ENCODE measurements at places on chromosomes 5 and 9.

GRCh38 chr9:16310278-16311110 lies 560.0 kb downstream of the BNC2 start:
- no peak for DNase-seq

DNA sequence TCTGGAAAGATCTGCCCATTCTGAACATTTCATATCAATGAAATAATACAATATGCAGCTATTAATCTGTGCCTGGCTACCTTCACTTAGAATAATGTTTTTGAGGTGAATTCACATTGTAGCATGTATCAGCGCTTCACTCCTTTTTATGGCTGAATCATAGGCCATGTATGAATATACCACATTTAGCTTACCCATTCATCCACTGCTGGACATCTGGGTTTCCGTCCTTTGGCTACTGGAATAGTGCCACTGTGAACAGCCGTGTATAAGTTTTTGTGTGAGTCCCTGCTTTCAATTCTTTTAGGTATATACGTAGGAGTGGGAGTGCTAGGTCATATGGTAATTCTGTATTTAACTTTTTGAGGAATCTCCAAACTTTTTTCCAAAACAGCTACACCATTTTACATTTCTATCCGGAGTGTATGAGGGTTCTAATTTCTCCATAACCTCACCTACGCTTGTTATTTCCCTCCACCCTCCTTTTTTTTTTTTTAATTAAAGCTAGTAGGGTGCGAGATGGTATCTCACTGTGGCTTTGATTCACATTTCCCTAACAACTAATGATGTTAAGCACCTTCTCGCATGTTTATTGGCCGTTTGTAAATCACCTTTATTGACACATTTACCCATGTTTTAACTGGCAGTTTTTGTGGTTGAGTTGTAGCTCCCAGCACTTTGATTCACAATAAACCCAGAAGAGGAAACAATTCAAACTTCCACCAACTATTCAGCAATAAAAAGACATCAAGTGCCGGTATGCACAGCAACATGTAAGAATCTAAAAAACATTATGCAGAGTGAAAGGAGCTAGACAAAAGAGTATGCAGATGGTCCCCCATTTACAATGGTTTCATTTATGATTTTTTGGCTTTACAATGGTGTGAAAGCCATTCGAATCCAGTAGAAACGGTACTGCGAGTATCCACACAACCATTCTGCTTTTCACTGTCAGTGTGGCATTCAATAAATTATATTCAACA lies 8.1 kb downstream of the SEMA4D start:
- DNase-seq: no peak

DNA sequence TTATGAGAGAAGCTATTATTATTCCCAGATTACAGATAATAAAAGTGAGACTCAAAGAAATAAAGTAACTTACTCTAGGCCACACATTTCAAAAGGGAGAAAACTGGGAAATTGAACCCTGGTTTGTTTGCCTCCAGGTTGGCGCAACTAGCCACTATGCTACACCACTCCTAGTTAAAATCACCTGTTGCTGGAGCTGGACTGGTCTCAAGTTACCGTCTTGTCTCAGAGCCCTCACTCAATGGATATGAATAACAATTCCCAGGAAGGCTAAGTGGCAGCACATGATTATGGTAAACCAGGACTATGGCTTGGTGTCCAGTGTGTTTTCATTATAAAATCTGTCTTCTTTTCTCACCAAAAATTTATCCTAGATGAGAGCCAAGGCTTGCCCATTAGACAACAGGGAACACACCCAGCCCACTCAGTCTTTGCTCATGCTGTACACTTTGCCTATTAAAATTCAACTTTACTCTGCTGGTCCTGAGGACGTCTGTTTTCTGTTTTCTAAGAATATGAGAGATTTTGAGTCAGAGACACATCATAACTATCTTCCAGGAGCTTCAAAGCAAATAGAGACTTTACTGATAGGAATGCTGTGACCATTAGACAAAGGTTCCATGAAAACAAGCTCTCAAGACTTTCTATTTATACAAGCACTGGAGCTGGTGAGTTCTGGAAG lies 58.1 kb downstream of the ADRB2 start:
- DNase-seq: no peak

DNA sequence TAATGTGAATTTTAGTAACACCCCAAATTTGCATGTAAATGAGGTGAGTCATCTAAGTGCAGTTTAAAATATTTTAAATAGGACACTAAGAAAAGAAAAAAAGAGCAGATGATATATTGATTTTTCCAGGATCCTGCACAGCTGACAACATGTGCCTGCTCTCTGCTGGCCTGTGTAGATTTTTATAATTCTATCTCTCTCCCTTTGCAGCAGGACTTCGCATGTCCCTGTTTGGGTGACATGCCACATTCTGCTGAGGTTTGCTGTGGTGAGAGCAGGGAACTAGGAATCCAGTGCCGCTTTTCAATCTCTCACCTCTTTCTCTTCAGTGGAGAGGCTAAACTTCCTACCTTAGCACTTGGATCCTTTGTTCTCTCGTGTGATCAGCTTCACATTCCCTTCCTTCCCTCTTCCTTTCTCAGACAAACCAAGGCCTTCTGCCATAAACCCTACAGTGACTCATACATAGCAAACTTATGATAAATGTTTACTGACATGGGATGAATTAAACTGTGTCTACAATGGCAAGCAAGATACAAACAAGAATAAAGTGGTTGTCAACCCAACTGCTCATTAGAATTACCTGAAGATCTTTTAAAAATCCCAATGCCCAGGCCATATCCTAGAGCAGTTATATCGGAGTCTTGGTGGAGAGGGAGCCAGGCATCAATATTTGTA lies 198.8 kb upstream of the EFNA5 start:
- no peak for DNase-seq

DNA sequence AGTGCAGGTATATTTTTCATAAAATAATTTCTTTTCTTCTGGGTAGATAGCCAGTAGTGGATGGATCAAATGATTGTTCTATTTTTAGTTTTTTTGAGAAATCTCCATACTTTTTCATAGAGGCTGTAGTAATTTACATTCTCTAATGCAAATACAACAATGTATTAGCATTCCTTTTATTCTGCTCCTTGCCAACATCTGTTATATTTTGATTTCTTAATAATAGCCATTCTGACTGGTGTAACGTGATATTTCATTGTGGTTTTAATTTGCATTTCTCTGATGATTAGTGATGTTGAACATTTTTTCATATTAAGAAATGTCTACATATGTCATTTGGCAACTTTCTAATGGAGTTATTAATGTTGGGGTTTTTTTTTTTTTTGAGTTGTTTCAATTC lies 27.2 kb upstream of the SLC36A2 start:
- DNase-seq: no peak

Data from activated naive CD8-positive, alpha-beta T cell treated with anti-CD3 and anti-CD28 coated beads, Interleukin-2, amount 50 U/mL, for 16 hours (primary cell).